Right lobe of liver (tissue), 6 donors: ENCODE measurements at places on chromosomes 3 and 15. TPM values are rescaled to one million over a fixed set of nuclear protein-coding genes. Genes with fewer than 3 reads are reported as not detected.
A peak's percentile ranks its signal among the peaks of the same experiment; 100 is the strongest.

PLA1A gene
- total RNA-seq = 30.2 TPM

PLSCR2 gene
- total RNA-seq = not detected

ACTC1 gene
- total RNA-seq = not detected

ADGRG7 gene
- total RNA-seq = 22.7 TPM

LMOD3 gene
- 0.07 TPM for total RNA-seq

DNAH12 gene
- total RNA-seq = not detected

MYH15 gene
- total RNA-seq = not detected

RGMA gene
- 0.20 TPM for total RNA-seq

MED12L gene
- total RNA-seq = 0.43 TPM

SERPINI2 gene
- not detected for total RNA-seq

FOXB1 gene
- not detected for total RNA-seq

LRRIQ4 gene
- not detected for total RNA-seq

NME9 gene
- not detected for total RNA-seq

GRCh38 chr15:91289324-91289723 lies 189.3 kb downstream of the SV2B start:
- no peak for DNase-seq

DNA sequence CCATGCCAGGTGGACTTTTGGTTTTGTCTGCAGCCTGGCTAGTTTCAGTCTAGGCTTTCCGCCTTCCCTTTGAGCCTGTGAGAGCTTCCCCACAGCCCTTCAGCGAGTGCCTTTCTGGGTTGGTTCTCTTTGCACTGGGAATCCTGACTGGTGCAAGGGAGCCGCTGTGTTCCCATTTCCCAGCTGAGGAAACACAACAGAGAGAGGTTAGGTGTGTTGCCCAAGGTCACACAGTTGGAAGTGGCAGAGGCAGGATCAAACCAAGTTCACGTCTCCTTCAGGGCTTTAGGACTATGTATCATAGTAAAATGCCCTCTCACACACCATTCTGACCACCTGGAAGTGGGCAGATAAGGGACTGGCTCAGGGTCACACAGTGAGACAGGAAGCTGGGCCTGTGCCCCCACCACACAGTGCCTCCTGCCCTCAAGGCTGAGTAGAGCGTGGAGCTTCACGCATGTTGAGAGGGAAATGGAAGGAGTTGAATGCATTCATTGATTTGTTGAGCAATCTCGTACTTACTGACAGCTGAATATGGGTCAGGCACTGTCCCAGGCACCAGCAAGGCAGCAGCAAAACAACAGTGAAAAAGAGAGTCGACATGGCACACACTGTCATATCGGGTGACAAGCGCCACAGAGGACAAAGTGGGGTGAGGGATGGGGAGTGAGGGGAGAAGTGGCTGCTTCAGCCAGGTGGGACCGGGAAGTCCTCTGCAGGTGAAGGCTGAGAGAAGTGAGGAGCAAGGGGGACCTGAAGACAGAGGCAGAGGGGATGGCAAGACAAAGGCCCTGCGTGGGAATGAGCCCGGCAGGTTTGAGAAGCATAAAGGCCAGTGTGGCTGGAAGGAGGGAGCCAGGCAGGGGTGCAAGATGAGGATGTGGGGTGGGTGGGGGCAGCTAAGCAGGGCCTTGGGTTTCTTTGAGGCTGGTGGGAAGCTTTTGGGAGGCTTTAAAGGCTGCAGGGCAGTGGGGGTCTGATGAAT lies 12.3 kb upstream of the ANPEP start:
- no peak for DNase-seq

GRCh38 chr3:133457465-133458067 lies 57.7 kb downstream of the BFSP2 start:
- DNase-seq = no peak

- no peak for DNase-seq
These were observed 83.4 kb upstream of the NANOGP8 start for GRCh38 chr15:35168464-35168863.

DNA sequence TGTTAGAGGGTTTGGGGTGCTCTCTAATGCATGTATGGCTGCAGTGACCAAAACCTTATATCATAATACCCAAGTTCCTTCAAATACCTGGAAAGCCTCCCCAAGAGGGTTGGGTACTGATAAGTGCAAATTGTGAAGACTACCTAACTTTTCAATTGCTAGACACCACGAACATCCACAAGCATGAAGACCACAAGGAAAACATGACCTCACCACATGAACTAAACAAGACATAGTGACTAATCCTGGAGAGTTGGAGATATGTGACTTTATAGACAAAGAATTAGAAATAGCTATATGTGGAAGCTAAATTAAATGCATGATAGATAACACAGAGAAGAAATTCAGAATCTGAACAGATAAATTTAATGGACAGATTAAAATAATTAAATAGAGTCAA lies 23.9 kb upstream of the AADACL2 start:
- DNase-seq = no peak

- no peak for DNase-seq
These were observed 6.9 kb downstream of the TFRC start for GRCh38 chr3:196075013-196075412.

- peak; percentile 77 for DNase-seq
These were observed 43.0 kb upstream of the TLE3 start for GRCh38 chr15:70140543-70141375.

GRCh38 chr3:46478341-46478740 lies 13.6 kb upstream of the LTF start:
- DNase-seq = no peak

GRCh38 chr3:124627501-124627908 lies 102.7 kb upstream of the UMPS start:
- no peak for DNase-seq

GRCh38 chr3:87287011-87287410 lies 10.6 kb upstream of the POU1F1 start:
- DNase-seq = no peak

DNA sequence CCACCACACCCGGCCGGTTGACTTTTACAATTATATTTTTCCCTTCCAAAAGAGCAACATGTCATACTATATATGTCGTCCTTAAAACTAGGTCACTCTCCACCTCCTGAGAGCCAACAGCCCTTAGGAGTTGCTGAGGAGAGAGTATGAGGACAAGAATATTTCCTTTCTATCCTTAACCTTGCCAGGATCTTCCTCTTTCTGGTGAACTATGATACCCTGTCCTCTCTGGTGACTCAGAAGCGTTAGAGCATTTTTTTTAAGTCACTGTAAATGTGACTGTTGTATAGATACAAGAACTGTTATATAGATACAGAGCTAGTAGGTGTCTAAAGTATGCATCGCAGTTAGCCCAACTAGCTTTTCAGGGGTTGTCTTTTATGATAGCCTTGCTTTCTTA lies 33.7 kb upstream of the MTHFS start:
- DNase-seq = no peak

GRCh38 chr15:63344731-63345390 lies 36.8 kb downstream of the CA12 start:
- DNase-seq = no peak

- no peak for DNase-seq
These were observed 49.2 kb upstream of the RAD18 start for GRCh38 chr3:9012521-9012920.

GRCh38 chr3:133872781-133873180 lies 22.9 kb downstream of the RAB6B start:
- no peak for DNase-seq

DNA sequence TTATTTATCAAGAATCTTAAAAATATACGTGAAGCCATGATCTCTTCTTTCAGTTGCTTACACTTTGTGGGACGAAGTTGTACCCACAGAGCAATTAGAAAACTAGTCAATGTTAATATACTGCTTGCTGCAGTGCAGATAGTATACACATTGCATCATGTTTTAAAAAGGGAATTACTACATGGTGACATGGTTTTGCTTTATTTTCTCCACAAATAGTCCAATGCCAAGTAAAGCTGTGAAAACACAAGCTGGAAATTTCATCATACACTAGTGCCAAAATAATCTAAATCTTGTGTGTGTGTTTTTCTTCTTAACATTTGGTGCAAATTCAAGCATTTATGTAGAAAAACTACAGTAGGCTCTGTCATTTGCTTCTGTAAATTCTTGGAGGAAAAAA lies 233.0 kb downstream of the EPHA3 start:
- DNase-seq = no peak

GRCh38 chr15:83695246-83695645 lies 41.3 kb downstream of the ADAMTSL3 start:
- no peak for DNase-seq

DNA sequence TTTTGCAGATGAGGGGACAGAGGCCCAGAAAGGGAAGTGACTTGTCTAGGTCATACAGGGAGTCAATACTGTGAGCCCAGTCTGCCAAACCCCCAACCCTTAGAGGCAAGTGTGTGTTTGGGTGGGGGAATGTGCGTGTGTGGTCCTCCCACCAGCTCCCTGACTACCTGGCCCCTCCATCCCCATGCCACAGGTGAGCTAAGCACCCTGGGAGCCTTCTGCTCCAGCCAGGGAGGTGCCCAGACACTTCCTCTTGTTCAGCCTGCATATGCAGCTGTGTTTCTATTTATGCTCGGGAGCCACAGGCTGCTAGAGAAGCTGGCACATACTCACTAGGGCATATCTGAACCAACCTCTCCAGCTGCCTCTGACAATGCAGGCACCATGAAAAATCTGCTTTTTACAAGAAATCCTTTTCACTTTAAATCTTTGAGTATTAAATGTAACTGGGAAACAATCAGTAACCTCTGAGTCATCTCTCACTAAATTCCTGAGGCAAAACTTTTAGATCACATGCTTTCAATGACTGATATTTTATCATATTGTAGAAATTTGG lies 20.7 kb downstream of the TBC1D2B start:
- DNase-seq = no peak

DNA sequence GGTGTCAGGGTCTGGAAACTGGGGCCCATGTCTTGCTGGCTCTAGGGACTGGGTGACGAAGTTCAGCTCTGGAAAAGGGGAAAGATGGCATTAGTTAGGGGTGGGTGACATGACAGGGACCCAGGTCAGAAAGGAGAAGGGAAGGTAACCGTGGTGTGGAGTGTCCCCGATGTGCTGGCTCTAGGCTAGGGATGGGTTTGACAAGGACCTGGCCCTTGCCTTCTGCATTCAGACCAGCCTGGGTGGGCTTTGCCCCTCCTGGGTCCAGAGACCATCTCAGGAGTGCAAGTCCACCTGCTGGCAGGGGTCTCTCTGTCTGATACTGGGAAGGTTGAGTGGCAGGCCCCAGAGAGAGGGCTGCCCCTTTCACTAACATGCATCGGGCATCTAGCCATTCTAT lies 28.7 kb upstream of the ATP2B2 start:
- DNase-seq = peak; percentile 18

DNA sequence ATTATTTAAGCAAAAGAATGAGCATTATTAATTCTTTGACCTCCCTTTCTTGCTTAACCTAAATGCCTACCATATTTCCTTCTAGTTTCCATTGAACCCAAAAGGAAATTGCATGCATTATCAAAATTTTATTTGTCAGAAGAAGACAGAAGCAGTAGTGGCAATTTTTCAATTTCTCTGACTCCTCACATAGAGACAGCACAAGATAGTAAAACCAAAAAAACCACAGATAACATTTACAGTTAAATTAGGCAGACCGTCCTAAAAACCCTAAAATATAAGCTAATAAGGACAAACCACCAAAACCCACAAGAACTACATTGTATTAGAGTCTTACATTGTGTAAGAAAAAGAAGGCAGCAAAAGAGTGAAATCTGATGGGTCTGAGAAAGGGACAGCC lies 27.1 kb downstream of the GOLGB1 start:
- no peak for DNase-seq

- no peak for DNase-seq
These were observed 167.3 kb upstream of the SGO1 start for GRCh38 chr3:20353286-20353685.

DNA sequence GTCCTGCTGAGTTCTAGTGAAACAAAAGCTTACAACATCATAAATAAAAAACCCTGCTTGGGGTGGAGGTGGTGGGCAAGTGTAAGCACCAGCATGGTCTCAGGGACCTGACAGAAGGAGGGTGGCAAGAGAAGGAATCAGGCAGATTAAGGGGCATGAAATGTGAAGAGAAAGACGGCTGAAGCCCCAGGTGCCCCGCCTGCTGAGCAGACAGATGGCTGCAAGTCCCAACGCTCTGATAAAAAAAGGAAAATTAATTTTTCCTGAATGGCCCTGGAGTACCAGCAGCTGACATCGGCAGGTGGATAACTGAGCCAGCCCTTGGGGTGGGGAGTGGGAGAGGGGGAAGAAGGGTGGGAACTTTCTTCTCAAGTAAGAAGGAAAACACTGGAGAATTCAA lies 137.9 kb downstream of the XXYLT1 start:
- DNase-seq = no peak

DNA sequence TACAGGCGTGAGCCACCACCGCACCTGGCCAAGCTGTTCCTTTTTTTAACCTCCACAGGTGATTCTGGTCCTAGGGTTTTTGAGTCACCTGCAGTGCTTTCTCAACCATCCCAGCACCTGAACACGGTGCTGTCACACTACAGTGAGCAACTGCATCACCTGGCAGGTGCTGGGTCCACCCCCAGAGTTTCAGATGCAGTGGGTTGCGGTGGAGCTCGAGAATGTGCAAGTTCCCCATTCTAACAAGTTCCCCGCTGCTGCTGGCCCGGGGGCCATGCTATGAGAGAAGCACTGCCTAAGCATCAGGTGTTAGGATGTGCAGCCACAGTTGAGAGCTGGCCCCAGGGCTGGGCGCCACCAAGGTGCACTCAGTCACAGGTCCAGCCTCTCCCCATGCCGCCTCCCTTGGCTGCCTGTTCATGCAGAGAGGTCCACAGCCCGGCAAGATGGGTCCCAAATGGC lies 18.0 kb downstream of the ISG20 start:
- peak; percentile 39 for DNase-seq

DNA sequence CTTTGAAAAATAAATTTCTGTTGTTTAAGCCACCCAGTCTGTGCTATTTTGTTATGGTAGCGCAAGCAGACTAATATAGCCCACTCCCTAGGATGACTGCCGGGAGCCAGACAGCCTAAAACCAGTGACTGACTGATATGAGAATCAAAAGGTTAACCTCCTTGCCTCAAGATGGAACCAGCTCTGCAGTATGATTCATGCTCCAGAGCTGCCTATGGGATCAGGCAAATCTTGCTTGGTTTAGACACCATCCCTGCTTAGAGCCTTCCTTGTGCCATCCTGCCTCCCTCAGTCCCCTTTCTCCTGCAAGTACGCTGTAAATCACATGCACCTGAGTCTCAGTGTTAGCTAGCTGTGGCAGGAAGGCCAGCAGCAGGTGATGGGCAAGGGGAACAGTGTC lies 39.3 kb downstream of the TRANK1 start:
- DNase-seq = no peak

GRCh38 chr3:46503200-46503874 lies 5.6 kb downstream of the RTP3 start:
- DNase-seq = no peak

- no peak for DNase-seq
These were observed 75.5 kb downstream of the LRRFIP2 start for GRCh38 chr3:37098884-37099283.

GRCh38 chr15:70341566-70341965 lies 243.8 kb upstream of the TLE3 start:
- no peak for DNase-seq

- no peak for DNase-seq
These were observed 32.9 kb upstream of the MBNL1 start for GRCh38 chr3:152235709-152236298.

GRCh38 chr3:97892852-97893251 lies 71.0 kb downstream of the CRYBG3 start:
- DNase-seq = no peak

- no peak for DNase-seq
These were observed 112.8 kb upstream of the TLE3 start for GRCh38 chr15:70210528-70210927.

- DNase-seq = no peak
These were observed 72.1 kb downstream of the RFTN1 start for GRCh38 chr3:16441371-16441875.
